ENCODE measurements at places on chromosomes 7 and 10.

GRCh38 chr7:124462249-124462648, 303.3 kb downstream of the GPR37 start:
- no peak for DNase-seq

DNA sequence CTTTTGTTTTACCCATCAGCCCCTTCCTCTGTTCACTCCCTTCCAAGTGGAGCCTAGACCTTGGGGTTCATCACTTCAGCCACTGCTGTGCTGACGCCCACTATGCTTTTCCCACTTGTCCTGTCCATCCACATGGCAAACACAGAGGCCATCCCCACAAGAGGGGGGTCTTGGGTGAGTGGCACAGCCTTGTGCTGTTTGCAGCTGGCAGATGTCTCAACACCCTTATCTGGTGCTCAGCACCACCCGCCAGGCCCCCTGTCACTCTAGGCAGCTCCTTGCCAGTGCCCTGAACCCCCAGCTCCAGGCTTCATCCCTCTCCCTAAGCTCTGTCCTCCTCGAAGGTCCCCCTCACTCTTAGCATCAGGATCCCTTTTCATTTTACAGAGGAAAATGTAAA, 13.1 kb downstream of the BLVRA start:
- no peak for DNase-seq

- DNase-seq, result no peak
Measured at GRCh38 chr10:12387561-12388210, 38.3 kb downstream of the CAMK1D start.

GRCh38 chr7:19677180-19677579, 31.7 kb downstream of the POLR1F start:
- DNase-seq, result no peak

DNA sequence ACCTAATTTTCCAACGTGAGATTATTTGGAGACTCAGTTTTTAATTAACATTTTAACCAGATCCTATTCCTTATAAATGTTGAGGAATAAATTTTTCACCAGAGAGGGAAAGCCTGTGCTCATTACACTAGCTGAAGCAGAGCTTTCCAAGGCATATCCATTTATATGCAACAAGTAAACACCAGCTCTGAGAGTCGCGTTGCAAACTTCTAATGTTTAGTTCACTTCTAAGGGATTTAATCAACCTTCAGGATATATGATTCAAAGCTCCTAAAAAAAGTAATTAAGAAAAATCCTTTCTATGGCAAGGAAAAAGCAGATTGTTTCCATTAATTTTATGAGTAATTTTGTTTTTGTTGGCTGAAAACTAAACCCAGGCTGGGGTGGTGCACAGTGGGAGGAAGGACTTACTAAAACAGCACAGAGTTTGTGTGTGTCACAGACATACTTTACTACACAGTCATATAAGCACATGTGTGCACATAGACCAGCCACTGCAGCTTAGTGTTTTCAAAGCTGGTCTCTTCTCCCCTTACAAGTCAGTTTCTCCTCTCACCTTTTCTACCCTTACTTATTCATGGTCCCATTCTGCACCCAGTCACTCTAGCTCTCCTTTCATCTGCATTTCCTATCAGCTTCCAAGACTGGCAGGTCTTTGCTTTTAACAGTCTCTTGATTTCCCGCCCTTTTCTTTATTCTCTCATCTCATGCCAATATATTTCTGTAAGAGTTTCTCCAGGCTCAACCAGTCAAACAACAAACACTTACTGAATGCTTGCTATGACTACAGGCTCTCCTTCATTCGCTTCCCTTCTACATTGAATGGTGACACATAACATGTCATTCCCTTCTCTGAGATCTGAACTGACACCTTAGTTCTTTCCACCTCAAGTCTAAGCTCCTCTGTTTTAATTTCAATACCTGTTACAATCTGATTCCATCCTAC, 81.1 kb upstream of the FZD1 start:
- no peak for DNase-seq

- DNase-seq, result no peak
Measured at GRCh38 chr7:83517035-83517700, 131.8 kb downstream of the SEMA3E start.

DNA sequence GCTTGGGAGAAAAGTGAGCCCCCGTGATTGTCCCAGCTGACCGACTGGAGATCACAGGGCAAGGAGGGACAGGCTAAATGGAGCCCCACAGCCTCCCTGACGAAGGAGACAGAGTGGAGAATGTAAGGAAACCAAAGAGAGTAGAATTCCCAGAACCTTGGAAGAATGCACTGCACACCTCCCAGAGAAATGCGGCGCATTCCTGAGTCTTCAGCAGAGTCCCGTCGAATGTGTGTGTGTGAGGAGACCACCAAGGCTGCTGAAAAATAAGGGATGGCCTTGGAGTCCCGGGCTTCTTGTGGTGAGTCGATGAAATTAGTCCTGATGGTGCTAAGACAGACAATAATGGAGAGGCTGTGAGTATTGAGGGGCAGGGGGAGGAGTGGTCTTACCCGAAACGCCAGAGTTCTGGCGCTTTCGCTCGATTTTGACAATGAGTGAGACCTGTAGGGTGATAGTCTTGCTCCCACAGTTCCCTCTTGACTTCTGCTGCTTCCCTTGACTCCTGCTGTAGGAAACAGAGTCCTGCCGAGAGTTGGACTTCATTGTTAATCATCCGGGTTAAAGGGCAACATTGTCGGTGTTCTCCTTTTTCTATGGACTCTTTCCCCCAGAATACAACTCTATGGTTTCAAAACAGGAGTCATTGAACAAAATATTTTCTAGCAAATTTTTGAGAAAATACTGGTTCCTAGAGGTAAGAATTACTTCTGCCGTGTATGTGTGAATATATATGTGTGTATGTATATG, 103.2 kb downstream of the CNNM2 start:
- no peak for DNase-seq

DNA sequence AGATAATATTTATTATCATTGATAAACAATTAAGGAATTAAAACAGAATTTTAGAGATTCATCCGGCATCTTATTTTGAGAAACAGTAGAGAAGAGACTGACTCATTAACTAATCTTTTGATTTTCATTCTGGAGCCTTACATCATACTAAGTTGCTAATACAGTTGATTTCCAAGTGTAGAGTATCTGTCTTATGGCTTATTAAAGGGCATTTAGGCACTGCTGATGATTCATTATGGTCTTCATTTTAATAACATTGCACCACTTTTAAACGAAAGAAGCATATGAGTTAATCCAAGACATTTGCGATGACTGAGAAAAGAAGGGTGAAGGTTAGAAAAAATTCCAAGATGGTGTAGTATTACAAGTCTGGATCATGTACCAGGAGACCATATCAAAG, 186.0 kb upstream of the CACNA2D1 start:
- DNase-seq, result no peak

DNA sequence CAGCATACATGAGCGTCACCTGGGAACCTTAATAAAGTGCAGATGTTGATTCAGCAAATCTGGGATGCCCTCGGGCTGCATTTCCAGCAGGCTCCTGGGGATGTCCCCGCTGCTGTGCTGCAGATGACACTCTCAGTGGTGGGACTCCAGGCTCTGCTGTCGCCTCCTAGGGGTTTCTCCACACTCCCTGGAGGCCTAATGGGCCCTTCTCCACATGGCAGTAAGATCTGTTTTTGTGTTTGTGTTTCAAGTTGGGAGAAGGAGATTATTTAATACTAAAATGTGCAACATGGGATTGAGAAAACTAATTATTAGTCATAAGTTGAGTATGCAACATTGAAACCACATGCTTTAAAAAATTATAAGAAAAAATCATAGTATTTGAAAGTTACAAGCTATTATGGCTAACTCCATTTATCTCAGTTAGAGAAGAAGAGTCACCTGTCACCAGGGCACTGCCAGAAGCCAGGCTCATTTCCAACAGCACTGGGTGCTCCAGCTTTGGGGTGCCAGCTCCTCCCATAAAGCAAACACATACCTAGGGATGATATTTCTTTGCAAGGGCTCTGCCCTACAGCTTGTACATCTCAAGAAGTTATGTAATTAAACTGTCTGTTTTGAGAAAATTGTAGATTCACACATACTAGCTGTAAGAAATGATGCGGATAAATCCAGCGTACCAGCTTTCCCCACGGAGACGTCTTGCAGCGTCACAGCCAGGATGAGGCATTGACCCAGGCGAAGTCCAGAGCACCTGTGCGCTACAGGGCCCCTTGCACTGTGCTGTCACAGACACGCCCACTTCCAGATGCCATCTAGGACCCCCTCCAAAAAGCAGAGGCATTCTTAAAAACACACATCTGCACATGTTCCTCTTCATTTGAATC, 106.4 kb downstream of the EGFR start:
- DNase-seq, result no peak

DNA sequence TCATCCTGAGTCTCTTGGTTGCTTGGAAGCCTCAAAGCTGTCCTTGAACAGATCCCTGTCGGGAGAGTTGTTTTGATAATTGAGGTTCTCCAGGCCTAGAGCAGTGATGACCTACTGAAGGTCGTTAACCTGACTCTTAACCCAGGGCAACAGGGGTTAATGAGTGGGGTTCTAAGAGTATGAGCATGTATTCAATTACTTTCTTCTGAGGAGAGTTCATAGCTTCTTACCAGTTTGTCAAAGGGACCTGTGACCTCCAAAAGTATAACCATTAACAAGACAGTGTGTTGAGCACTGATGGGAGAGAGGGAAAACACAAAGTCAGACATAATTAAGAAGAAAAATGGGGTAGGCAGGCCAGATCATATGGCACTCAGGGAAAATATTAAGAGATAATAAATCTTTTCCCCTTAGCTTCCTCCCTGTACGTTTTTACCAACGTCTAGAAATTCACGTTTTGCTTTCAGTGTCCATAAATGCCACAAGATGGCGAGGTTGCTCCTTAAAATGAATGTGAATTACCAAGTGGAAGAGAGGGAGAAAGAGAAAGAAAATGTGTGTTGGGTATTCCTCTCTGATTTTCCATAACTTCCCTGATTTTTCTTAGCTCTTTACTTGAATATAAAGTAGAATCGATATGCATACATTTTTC, 97.6 kb downstream of the SUGCT start:
- DNase-seq, result peak; percentile 34

DNA sequence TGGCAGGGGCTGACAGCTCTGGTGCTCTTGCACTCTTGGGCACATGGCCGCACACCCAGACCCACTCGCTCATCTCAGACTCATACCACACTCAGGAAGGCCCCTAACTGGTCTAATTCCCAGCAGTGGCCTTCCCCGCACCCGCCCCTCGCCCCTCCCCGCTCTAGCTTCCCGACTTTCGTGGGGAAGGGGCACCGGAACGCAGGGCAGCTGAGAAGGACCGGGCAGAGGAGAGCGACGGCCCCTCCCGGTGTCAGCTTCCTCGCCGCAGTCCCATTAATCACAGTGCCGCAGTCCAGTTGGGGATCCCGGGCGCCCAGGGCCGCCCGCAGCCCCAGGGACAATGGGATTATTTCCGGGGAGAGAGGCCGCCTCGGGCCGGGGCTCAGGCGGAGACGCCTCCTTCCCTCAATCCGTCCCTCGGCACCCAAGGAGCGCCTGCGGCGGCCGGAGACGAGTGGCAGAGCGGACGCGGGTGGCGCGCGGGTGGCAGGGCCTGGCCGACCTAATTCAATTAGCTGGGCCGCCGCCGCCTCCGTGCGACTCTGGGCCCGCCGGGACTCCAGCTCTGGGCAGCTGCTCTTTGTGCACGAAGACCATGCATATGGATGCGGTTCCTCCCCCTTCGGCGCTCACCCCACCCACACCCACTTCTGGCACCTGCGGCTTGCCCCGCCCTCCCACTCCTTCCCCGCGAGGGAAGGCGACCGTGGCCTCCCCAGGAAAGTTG, 7.8 kb upstream of the TLX1 start:
- DNase-seq, result no peak

DNA sequence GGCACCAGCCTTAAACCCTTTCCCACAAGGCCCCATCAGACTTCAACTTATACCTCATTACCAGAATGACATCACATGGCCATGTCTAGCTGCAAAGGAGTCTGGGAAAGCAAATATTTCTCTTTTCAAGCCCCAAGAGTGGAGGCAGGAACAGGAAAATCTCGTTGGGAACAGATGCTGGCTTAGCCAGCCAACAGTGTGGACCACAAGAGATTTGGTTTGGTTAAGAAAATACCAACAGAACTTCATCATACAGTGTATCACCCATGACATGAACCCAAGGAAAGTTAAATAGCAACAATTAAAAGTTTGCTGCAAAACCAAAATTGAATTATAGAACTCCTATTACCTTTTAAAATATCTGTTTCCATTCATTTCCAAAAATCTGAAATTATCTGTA, 2.2 kb upstream of the MET start:
- DNase-seq, result no peak

DNA sequence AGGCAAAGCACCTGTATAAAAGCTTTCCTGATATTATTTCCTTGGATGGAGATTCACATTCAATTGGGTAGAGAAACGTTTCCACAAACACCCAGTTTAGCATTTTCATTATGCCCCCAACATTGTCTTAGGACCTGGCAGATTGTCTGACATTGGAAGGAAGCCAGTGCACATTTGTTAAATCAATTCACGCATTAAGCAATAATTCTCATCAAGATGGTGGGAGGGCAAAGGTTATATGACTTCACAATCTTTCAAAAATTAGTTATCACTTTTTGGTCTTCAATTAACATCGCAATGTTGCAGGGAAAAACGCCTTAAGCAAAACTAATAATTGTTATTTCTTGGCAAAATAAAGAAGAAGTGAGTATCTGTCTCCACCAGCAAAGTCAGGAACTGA, 16.4 kb downstream of the OPALIN start:
- no peak for DNase-seq

- no peak for DNase-seq
Measured at GRCh38 chr10:59517996-59518395, 155.6 kb upstream of the FAM13C start.

DNA sequence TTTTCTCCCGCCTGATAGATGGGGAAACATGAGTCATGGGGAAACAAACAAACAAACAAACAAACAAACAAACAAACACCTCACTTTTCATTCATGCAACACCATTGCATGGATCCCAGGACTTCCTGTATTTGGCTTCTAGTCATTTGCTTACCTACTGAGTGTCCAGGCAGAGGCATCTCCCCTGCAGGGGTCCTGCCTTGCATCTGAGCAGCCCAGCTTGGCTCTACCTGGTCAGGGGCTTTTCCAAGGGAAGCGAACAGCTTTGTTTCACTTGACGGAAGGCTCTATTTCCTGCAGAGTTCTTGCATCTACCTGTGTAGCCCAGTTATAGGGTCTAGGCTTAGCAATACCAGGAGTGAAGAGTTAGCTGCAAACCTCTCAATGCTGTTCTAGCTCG, 374.2 kb downstream of the GATA3 start:
- DNase-seq, result no peak

DNA sequence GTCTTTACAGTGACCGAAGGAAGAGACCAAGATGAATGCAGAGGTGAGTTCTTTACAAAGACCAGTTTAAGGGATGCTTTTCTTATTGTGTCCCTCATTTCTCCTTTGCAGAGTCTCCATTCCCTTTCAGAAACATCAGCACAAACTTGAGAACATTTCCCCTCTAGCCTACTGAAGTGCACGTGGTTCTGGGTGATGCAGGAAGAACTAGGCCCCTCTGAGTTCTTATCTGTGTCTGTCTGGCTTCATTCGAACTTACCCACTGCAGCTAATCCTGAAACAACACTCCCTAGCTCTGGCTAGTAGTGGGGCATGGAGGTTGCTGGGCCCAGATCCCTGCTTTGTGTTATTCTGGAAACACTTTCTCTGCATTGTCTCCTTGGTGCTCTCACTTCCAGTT, 12.6 kb downstream of the BLVRA start:
- no peak for DNase-seq
